ENCODE measurements at places on chromosomes 4 and X.
A peak's percentile ranks its signal among the peaks of the same experiment; 100 is the strongest.

GRCh38 chr4:137852326-137852725 is 320.0 kb upstream of the PCDH18 start:
- no peak for DNase-seq

GRCh38 chrX:44570522-44570921 is 27.9 kb upstream of the FUNDC1 start:
- DNase-seq: no peak

DNA sequence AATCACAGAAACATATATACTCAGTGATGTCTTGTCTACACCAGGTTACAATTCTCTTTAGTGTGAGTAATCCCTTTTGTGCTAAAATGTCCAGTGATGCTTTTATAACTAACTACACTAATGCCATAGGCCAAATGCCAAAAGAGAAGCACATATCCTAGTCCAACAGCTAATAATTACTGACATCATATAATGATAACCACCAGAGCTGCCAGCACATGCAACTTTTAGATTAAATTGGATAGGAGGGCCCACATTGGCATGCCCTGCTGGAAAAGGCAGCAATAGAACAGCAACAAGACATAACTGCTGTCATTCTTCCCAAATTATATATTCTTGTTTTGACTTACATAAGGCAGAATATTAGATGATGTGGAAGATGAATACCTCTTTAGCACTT is 238.8 kb downstream of the KCNIP4 start:
- no peak for DNase-seq

- no peak for DNase-seq
Measured at GRCh38 chr4:38757945-38758600, 24.7 kb downstream of the TLR10 start.

DNA sequence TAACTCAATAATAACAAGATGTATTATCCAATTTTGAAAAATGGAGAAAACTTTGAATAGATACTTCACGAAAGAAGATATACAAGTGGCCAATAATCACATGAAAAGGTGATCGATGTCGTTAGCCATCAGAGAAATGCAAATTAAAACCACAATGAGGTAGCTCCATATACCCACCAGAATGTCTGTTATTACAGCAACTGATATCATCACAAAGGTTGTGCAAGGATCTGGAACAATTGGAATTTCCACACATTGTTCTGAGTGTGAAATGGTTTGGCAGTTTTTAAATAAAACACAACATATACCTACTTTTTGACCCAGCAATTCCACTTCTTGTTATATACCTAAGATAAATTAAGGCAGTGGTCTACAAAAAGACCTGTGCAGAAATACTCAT is 71.7 kb downstream of the IRS4 start:
- DNase-seq: no peak

DNA sequence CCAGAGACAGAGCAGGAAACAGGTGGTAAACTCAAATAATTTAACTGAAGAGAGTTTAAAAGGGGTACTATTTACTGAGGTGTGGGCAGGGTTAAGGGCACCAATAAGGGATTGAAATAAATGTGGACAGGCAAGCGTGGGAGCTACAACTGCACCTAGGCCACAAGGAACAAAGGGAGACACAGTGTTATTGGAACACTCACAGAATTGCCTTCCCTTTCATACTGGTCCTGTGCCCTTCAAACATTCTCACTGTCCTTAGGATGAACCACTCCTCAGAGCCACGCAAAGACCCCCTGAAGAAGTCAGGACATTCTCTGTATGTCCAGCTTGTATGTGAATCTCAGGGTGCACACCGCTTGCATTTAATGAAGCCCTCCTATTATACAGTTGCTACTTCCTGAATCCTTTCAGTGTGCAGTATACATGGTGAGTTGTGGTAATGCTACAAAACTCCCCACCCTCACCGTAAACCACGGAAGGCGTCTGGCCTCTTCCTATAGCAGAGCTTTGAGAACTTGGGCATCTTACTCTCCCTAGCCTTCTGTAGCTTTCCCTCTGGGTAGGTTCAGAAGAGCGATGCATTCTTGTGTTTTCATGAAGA is 9.6 kb upstream of the MRPL1 start:
- no peak for DNase-seq

DNA sequence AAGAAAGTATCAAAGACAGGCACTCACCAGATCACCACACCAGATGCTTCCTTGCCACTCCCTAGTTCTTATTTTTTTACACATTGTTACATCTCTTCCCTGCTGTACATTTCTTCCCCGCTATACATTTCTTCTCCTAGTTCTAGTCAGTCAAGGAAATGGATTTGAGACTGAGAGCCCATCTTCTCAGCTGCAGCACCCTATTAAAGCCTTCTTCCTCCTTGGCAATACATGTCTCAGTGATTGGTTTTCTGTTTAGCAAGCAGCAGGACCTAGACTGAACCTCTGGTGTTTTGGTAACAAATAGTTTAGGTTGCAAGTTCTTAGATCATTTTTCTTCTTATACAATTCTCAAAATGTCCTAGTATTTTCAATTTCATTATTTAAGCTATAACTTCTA is 35.3 kb upstream of the KLHL8 start:
- DNase-seq: no peak

DNA sequence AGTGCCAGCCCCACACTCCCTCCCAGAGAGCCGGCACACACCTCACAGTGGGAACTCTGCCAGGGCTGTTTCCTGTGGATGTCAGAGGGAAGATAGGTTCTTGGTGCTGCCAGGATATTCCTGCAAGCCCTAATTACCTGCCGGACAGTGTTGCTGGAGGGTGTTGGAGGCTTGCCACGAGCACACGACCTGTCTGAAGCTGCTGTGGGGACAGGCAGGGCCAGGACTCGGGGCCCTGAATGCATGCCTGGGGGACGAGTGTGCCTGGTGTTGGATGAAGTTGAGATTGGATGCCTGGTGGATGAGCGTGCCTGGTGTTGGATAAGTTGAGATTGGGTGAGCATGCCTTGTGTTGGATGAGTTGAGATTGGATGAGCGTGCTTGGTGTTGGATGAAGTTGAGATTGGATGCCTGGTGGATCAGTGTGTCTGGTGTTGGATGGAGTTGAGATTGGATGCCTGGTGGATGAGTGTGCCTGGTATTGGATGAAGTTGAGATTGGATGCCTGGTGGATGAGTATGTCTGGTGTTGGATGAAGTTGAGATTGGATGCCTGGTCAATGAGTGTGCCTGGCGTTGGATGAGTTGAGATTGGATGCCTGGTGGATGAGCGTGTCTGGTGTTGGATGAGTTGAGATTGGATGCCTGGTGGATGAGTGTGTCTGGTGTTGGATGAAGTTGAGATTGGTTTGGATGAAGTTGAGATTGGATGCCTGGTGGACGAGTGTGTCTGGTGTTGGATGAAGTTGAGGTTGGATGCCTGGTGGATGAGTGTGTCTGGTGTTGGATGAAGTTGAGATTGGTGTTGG is 23.2 kb upstream of the UVSSA start:
- DNase-seq: peak; percentile 94

- DNase-seq: no peak
Measured at GRCh38 chr4:184250795-184251669, 33.4 kb upstream of the ENPP6 start.

- DNase-seq: no peak
Measured at GRCh38 chrX:49116716-49117115, 6.8 kb downstream of the GPKOW start.

- no peak for DNase-seq
Measured at GRCh38 chrX:8313844-8314243, 142.8 kb upstream of the VCX2 start.

DNA sequence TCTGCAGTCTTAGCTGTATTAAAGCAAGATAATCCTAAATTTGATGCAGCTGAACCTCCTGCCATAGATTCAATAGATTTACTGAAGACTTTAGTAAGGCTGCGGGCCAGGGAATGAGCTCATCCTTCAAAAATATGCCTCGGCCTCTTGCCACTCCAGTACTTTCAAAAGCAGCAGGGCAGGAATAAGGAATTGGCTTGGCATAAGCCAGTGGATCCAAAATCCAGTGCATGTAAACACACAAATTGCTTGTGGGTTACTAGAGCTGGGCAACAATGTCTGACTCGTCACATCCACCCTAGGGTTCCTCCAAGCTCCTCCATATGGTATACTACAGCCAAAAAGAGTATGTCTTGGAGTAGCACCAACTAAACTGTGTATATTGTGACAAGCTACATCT is 165.0 kb downstream of the AMELX start:
- DNase-seq: no peak

DNA sequence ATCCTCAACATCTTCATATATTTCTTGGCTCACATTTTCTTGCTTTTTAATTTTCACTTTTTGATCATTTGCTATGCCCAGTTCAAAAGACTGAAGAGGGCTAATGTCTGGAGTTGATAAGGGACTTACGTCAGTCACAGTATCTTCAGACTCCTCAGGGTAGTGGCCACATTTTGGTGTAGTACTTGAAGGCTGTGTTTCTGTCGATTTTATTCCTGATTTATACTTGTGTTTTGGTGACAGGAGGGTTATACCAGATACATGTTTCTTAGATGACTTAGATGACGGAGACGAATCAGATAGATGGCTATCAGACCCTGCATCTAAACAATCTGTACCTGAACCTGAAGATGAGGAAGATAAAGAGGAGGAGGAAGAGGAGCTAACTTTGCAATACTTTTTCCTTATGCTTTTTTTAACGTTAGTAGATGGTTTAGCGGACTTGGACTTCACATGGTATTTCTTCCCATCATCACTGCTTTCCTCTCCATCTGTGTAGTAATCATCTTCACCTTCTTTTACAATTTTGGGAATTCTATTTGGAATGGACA is 13.4 kb downstream of the CFAP97 start:
- no peak for DNase-seq

DNA sequence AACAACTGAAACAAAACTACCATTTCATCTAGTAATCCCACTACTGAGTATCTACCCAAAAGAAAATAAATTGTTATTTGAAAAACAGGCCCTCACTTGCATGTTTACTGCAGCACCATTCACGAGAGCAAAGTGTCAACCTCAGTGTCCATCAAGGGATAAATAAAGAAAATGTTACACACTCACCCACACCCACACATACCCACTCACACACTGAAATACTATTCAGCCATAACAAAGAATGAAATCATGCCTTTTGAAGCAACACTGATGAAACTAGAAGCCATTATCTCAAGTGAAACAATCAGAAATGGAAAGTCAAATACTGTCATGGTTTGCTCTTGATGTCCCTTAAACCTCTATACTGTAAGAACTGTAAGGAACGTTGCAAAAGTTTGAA is 44.8 kb upstream of the CLNK start:
- DNase-seq: no peak

- DNase-seq: no peak
Measured at GRCh38 chr4:56731857-56732256, 50.8 kb upstream of the HOPX start.

GRCh38 chr4:185792384-185793115 is 19.4 kb downstream of the SORBS2 start:
- peak; percentile 97 for DNase-seq

DNA sequence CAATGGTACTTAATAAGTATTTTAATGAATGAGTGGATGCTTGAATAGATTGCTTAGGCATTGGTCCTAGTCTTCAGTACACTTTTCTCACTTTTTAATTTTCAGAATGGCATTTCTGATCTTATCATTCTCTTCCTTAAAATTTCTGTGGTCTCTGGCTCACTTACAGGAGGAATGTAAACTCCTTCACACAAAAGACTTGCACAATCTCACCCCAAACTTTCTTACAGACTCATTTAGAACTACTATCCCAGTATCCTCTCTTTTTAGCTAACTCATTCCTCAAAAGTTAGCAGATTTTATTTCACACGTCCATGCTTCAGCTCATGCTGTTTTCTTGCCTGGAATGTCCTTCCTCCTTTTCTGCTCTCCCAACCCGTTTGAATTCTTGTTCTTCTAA is 350.1 kb downstream of the GRXCR1 start:
- DNase-seq: peak; percentile 8

- no peak for DNase-seq
Measured at GRCh38 chr4:75525910-75526309, 11.6 kb downstream of the THAP6 start.

GRCh38 chr4:62096881-62097280 is 896.8 kb downstream of the ADGRL3 start:
- no peak for DNase-seq

DNA sequence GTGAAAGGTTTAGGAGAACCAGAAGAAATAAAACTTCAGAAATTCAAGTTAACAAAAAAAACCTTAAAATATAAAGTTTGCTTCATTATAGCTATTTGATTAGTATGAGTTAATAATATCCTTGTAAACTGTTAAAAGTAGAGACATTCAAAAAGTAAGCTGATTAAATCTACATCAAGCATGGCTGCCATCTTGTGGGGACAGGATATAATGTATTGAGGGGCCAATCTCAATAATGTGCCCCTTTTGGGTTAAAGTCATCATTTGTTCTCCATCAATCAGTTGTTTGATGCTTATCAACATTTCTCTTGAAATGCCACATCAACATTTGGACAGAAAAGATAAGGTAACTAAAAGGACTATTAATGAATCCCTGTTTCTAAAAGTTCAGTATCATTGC is 4.6 kb upstream of the GRID2 start:
- no peak for DNase-seq

DNA sequence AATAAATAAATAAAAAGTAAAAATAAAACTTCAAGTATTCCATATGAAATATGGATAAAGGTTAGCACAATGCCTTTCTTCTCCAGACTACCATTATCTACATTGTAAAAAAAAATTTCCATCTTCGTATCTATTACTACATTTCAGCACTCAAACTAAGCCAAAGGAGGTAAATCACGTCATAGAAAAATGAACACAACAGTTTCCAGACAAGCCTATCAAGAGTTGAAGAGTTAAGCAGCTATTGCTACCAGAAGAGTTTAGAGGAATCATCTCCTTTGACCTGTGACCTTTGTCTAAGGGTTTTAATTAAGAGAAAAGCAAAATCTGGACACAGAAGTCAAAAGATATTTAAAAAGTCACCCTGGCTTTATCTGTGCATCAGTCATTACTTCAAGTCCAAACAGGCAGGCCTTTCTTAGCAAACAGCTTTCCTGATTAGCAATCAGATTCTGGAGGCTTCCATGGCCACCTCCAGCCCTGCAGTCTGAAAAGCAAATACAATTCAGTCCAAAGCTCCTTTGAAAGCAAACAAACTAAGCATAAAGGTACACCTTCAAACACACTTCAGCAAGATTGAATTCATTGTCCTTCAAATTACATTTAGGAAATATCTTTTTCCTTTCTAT is 82.2 kb downstream of the APBB2 start:
- DNase-seq: no peak

DNA sequence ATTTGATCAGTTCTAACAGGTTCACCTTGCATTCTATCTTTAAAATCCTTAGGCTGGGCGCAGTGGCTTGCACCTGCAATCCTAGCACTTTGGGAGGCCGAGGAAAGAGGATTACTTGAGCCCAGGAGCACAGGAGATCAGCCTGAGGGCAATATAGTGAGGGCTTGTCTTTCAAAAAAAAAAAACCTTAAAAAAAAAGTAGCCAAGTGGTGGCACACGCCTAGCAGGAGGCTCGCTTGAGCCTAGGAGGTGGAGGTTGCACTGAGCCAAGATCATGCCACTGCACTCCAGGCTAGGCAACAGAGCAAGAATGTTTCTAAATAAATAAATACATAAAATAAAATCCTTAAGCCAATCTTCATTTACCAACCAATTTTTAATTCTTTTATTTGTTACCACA is 75.6 kb downstream of the PRSS12 start:
- DNase-seq: no peak
